ENCODE measurements at places on chromosomes 7 and 10. TPM values are rescaled to one million over a fixed set of nuclear protein-coding genes. Genes with fewer than 3 reads are reported as not detected.

GRCh38 chr7:43872406-43873110, 3.2 kb upstream of the MRPS24 start:
- H3K27ac ChIP-seq: no peak overlapping the region
- no peak overlapping the region for H3K4me3 ChIP-seq
- DNase-seq: no peak
- peaks cover 8% of the 10 kb centered on the region for H3K27me3 ChIP-seq
- peaks cover 11% of the 10 kb centered on the region for H3K36me3 ChIP-seq
- H3K4me1 ChIP-seq: peaks cover 14% of the 10 kb centered on the region

SFRP4 gene
- not detected for total RNA-seq

DNA sequence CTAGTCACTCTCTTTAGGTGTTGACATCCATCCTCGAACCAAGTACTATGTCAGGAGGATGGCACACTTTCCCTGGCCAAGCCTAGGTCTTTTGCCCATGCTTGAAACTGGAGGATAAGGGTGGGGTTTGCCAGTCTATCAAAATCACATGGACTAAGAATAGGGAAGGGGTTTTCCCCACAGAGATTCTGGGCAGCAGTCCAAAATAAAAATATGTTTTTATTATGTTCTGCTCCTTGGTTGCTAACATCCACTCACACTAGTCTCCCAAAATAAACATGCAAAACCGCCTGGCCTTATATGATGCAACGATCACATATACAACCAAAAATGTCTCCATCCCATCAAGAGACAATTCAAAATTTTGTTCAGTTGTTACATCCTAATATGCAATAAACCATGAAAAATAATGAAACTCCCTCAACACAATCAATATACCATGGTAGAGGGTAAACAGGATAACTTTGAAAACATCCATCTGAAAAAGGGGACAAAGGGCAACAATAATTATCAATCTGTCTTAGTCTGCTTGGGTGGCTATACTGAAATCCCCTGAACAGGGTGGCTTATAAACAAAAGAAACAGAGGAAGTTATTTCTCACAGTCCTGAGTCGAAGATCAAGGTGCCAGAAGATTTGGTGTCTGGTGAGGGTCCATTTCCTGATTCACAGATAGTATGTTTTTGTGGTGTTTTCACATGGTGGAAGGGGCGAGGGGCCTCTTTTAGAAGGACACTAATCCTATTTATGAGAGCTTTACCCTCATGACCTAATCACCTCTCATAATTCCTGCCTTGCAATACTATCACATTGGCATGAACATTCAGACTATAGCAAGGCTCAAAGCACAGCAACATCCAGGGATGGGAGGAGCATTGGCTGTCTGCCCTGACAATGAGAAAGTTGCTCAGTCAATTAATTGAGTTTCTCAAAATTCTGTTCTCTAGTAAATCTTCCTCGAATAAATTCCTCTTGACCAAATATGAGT, 159.3 kb downstream of the ETV1 start:
- H3K4me3 ChIP-seq: no peak overlapping the region
- DNase-seq: no peak
- H3K27me3 ChIP-seq: no peaks in the 10 kb centered on the region
- H3K27ac ChIP-seq: no peak overlapping the region
- no peaks in the 10 kb centered on the region for H3K36me3 ChIP-seq

LFNG gene
- 83.5 TPM for total RNA-seq

DNA sequence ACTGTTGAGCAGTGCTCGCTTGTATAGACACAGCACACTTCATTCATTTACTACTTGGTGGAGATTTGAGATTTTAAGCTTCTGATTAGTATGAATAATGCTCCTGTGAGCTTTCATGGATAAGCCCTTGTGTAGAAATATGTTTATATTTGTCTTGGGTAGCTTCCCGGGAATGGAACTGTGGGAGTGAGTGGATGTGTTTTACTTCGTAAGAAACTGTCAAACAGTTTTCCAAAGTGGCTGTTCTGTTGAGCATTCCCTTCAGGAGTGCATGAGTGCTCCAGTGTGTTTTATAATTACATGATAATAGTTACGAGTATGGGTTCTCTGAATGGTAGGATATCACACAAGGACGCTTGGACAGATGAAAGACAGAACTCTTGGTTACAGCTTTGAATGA, 49.4 kb downstream of the VWC2 start:
- H3K4me3 ChIP-seq: no peak overlapping the region
- H3K36me3 ChIP-seq: no peaks in the 10 kb centered on the region
- H3K27me3 ChIP-seq: no peaks in the 10 kb centered on the region
- no peak overlapping the region for H3K27ac ChIP-seq

GRCh38 chr10:30510184-30510931, 76.4 kb downstream of the MAP3K8 start:
- no peak for DNase-seq
- H3K4me3 ChIP-seq: no peak overlapping the region
- H3K27ac ChIP-seq: no peak overlapping the region
- no peaks in the 10 kb centered on the region for H3K4me1 ChIP-seq
- no peaks in the 10 kb centered on the region for H3K27me3 ChIP-seq
- no peaks in the 10 kb centered on the region for H3K36me3 ChIP-seq
